ENCODE measurements at places on chromosomes 13 and 19.

GRCh38 chr13:92827503-92827902 lies 399.1 kb upstream of the GPC6 start:
- no peak for DNase-seq

DNA sequence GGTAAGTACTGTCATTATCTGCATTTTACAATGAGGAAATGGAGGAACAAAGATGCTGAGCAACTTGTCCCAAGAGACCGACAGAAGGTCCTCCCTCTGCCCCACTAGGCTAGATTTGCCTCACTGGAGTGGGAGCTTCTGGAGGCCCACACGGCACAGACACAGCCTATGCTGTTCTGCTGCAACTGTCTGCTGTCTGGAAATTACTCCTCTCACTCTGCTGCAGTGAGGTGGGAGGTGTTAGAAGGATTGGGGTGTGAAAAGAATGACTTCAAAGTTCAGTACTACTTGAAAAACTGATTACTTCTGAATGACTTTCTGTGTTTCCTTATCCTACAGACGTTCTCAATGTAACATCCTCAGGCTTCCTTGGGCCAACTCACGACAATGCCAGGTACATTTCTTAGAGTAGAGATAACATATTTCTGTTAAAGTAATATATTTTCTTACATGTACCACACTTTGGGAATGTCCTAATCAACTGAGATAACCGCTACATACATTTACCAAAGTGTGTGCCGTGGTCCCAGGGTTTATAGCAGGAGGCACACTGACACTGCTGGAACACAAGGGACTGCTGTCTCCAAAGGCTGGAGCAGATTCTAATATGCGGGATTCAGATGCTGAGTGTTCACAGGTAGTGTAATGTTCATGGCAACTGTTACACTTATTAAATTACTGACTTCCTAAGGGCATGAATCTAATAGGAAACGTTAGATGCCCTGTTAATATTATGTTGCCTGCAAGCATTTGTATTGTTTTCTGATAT lies 53.5 kb upstream of the WASF3 start:
- peak; percentile 6 for DNase-seq

GRCh38 chr13:29497137-29497654 lies 98.3 kb downstream of the SLC7A1 start:
- no peak for DNase-seq

DNA sequence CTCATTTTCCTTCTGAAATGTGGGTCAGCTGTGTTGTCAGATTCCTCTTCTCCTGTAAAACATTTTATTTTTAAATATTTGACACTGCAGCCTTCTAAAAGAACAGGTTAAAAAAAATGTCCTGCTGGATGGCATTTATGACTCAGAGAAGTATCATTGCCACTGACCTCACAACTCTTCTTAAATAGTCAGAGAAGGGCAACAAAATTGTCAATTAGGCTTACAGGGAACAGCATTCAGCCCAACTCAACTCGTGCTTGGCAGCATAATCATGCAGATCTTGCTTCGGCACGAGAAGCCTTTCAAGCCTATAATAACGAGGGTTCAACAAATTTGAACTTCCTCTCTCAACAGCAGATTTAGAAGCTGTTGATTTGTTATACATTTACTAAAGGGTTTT lies 296.7 kb upstream of the DACH1 start:
- no peak for DNase-seq

- DNase-seq = no peak
These were observed 450.6 kb downstream of the LMO7 start for GRCh38 chr13:76086729-76087128.

GRCh38 chr19:54030895-54031586 lies 32.7 kb downstream of the VSTM1 start:
- no peak for DNase-seq

GRCh38 chr13:29677627-29678026 lies 82.1 kb upstream of the SLC7A1 start:
- no peak for DNase-seq

Measured in activated naive CD4-positive, alpha-beta T cell treated with anti-CD3 and anti-CD28 coated beads for 36 hours (primary cell).